ENCODE measurements at places on chromosomes 2 and 18.

- DNase-seq: no peak
Observed at GRCh38 chr2:216752855-216753505, 57.6 kb upstream of the IGFBP5 start.

GRCh38 chr2:48754874-48755273, 650 bp downstream of the LHCGR start:
- no peak for DNase-seq

DNA sequence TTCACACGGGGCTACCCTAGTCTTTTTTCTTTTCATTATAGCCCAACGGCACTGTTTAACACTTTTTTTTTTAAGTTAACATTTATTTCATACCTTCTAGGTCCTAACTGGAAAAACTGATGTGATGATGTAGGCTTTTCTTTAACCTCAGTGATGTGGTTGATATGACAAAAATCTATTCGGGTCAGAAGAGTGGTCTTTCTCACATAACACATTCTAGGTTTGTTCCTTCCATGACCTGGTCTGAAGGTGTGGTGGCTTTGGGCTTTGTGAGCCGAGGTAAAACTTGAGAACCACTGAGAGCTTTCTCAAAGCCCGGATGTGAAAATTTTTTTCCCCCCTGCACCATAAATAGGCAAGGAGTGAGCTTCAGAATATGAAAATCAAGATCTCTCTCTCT, 44.2 kb downstream of the GPD2 start:
- DNase-seq: no peak

DNA sequence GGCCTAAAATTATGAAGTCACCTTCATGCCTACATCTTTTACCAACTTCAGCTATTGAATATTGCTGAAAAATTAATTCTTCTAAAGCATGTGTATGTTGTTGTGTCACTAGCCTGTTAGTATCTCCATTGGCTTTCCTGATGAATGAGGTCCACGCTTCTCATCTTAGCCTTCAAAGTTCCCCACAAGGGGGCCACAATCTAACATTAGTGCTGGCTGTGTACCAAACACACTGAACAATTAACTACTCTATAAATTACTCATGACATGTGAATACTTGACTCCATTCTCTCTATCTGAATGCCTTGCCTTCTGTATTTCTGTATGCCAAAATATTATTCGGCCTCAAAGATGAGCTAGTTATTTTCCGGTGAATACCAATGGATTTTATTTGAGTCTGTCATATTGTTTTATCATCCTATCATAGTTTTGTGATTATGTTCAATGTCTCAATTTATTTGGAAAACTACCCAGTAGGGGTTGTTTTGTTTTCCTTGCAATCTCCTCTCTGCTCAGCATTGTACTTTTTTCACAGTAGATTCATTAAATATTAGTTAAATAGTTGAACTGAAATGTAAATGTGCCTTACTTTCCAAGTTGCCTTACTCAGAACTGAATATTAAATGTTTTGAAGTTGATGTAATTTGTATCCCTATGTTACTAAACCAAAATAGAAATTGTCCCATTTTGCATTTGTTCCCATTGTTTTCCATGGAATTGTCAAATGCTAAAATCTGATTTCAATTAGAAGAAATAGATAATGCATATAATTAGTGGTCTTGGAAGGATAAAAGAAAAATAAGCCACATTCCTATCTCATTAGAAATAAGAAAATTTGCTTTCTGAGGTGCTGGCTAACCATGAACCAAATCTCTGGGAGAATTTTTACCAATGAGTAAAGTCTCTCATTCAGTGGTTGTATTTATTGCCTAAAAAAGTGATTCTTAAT, 208.4 kb upstream of the COL3A1 start:
- no peak for DNase-seq

GRCh38 chr2:233961905-233962304, 44.7 kb downstream of the TRPM8 start:
- DNase-seq: no peak

- DNase-seq: no peak
Observed at GRCh38 chr18:13147130-13147529, 71.4 kb upstream of the LDLRAD4 start.
